ENCODE measurements at places on chromosomes 12 and 14. TPM values are rescaled to one million over a fixed set of nuclear protein-coding genes. Genes with fewer than 3 reads are reported as not detected.

The GZMB gene
- total RNA-seq = not detected

The EXOC3L4 gene
- not detected for total RNA-seq

The PTPN21 gene
- total RNA-seq = 22.1 TPM

The OAS1 gene
- 0.56 TPM for total RNA-seq

The MYBPC1 gene
- not detected for total RNA-seq

The KRT80 gene
- total RNA-seq = 1.5 TPM

The GUCY2C gene
- total RNA-seq = 0.36 TPM

The RNFT2 gene
- 20.0 TPM for total RNA-seq

The PRKAB1 gene
- 28.5 TPM for total RNA-seq

The ARHGEF40 gene
- total RNA-seq = 12.5 TPM

The PLD4 gene
- total RNA-seq = 1.3 TPM

The SMIM41 gene
- not detected for total RNA-seq

The PIK3C2G gene
- not detected for total RNA-seq

The VDR gene
- total RNA-seq = 2.3 TPM

The ANO6 gene
- 50.8 TPM for total RNA-seq
